GM23338 (cell line): ENCODE measurements at places on chromosomes 5 and 9. TPM values are rescaled to one million over a fixed set of nuclear protein-coding genes. Genes with fewer than 3 reads are reported as not detected.
A peak's percentile ranks its signal among the peaks of the same experiment; 100 is the strongest.

- H3K4me1 ChIP-seq, result peaks cover 3% of the 10 kb centered on the region; the same call in 1 of the 2 replicates
- H3K27me3 ChIP-seq, result no peaks in the 10 kb centered on the region
- no peaks in the 10 kb centered on the region for H3K36me3 ChIP-seq
- no peak overlapping the region for H3K4me3 ChIP-seq
These were observed 109.3 kb upstream of the CPEB4 start for GRCh38 chr5:173778784-173779304.

Gene PCDHB4
- 1.7 and 2.7 TPM in 2 replicates for total RNA-seq

DNA sequence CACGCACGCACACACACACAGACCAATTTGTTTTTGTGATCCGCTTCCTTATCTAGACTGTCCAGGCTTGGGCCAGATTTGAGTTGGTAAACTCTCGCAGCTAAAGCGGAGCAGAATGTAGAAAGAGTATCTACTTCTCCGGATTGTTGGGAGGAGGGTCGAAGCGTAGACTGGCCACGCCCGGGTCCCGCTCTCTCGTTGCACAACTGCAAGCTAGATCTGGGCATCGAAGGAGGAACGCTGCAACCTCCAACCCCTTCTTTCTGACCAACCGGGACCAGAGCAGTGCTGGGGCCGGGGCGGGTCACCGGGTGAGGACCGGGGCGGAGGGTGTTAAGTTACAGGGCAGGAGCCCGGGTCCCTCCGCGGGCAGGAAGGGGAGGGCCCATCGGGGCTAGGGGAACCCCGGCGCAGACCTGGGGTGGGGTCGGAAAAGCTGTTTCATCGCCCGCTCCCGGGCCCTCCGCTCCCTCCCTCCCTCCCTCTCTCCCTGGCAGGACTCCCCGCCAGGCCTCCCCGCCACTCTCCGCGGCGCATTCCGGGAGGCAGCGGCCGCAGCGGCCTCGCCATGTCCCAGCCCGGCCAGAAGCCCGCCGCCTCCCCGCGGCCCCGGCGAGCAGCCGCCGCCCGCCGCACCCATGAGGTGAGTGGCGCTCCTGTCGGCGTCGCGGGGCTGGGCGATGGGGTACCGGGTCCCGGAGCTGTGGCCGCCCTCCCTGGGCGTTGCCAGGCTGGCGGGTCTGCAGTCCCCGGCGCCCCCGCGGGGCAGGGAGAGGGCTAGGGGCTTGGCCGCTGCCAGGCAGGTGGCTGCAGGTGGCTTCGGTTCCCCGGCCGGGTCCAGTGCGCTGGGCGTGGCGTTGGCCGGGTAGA is at the start of gene CAST:
TSS of gene CAST (plus strand) at position 522 of the 870 bp plus-strand sequence. CDS start at position 569, 47 bp downstream.
- H3K36me3 ChIP-seq, result no peaks in the 10 kb centered on the region
- peaks cover 8% of the 10 kb centered on the region for H3K4me1 ChIP-seq
- peak within 1 kb of the TSS; percentile 86 for H3K4me3 ChIP-seq
- peak; percentile 95 for DNase-seq
- no peak within 1 kb of the TSS for H3K27ac ChIP-seq

GRCh38 chr9:26066237-26066636 is 388.0 kb upstream of the TUSC1 start:
- no peak overlapping the region for H3K27ac ChIP-seq
- H3K36me3 ChIP-seq, result no peaks in the 10 kb centered on the region
- DNase-seq, result no peak
- H3K4me3 ChIP-seq, result no peak overlapping the region

DNA sequence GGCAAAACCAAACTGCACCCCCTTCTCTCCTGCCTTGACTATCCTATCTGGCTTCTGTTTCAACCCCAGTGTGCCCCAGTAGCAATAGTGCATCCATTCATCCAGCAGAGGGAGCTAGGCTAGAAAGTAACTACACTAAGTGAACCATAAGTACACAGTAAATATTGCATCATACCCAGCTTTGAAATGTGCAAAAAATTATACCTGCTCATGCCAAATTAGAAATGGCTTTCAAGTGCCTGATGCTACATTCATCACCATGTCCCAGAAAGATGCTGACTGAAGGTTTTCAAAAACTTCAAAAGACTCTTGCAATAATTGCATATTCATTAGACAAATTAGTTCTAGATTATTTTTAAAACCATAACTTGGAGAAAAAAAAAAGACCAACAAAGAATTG is 153.5 kb downstream of the PRELID2 start:
- H3K4me3 ChIP-seq, result no peak overlapping the region
- no peaks in the 10 kb centered on the region for H3K27me3 ChIP-seq
- H3K4me1 ChIP-seq, result no peaks in the 10 kb centered on the region
- H3K27ac ChIP-seq, result no peak overlapping the region
- peak; percentile 79 for DNase-seq

- no peaks in the 10 kb centered on the region for H3K4me1 ChIP-seq
- DNase-seq, result no peak
- no peaks in the 10 kb centered on the region for H3K36me3 ChIP-seq
- H3K27me3 ChIP-seq, result no peaks in the 10 kb centered on the region
- H3K4me3 ChIP-seq, result no peak overlapping the region
- no peak overlapping the region for H3K27ac ChIP-seq
These were observed 79.4 kb downstream of the CAAP1 start for GRCh38 chr9:26813247-26813646.

DNA sequence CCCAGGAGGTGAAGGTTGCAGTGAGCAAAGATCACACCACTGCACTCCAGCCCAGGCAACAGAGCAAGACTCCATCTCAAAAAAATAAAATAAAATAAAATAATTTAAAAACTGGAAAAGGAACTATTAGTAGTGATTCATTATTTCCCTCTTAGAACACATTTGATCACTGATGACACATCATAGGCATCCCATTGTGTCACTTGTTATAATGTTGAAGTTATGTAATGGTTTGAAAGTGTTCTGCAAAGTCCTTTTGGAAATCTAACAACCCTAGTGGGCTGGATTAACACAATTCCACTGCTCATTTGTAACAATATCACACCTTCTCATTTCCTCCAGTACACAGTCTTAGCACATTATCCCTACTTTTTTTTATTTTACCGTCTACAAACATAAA is 81.8 kb upstream of the LMNB1 start:
- no peak for DNase-seq
- H3K4me3 ChIP-seq, result no peak overlapping the region
- H3K27ac ChIP-seq, result no peak overlapping the region
- no peaks in the 10 kb centered on the region for H3K36me3 ChIP-seq
- H3K4me1 ChIP-seq, result no peaks in the 10 kb centered on the region

GRCh38 chr5:81027481-81028058 is 67.4 kb downstream of the RASGRF2 start:
- H3K27me3 ChIP-seq, result no peaks in the 10 kb centered on the region
- DNase-seq, result no peak
- H3K36me3 ChIP-seq, result no peaks in the 10 kb centered on the region
- no peak overlapping the region for H3K4me3 ChIP-seq
- H3K4me1 ChIP-seq, result no peaks in the 10 kb centered on the region

Gene FOXI1
- not detected in 2 replicates for total RNA-seq

Gene GRIA1
- 1.4 and 1.7 TPM in 2 replicates for total RNA-seq

DNA sequence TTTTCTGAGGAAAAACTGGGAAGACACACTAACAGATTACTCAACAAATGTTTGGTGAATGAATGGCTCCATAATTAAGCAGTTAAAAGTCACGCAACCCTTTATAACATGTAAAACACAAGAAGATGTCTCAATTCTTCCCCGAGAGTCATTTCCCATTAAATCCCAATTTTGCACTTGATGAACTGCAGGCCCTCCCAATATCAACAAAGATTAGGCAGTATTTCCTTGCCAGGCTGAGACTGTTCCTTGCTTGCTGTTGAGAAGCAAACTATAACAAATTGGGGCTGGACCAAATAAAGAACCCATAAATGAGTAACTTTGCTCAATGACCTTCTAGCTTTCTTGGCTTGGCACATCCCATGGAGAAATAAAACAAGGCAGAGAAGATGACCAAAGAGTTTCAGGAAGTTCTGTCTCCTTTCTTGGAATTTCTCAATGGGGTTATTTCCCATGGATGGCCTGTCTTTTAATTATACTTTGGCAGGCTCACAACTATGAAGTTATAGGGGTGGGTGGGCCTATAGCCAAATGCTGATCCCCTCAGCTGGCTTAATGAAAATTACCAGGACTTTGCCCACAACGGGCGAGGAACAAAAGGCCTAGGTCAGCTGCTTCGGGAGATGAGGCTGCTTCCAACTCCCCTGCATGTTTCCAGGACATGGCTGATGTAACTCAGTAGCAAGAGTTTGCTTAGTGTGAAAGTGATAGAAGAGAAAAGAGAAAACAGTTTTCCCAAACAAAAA is 243.1 kb upstream of the RFX3 start:
- no peak overlapping the region for H3K27ac ChIP-seq
- H3K27me3 ChIP-seq, result no peaks in the 10 kb centered on the region
- DNase-seq, result no peak
- H3K4me3 ChIP-seq, result no peak overlapping the region
